ENCODE measurements at places on chromosomes 12 and 14.

GRCh38 chr12:3117144-3117581 is 40.0 kb downstream of the TSPAN9 start:
- DNase-seq: no peak

GRCh38 chr12:132282950-132283771 is 46.2 kb downstream of the GALNT9 start:
- no peak for DNase-seq

DNA sequence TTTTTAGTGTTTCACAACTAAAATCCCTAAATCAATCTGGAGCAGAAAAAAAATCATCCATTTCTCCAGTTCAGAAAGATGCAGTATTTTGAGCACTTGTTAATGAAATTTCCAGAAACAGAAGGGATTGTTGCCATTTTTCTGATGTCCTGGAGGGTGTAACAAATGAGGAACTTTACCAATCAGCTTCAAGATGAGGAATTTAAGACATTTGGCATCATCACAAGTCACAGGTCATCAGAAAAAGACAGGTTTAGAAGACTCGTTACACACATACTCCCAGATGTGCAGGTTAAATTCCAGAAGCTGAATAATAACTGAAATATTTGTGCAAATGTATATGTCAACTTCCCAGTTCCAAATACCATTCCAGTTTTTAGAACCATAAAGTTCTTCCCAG is 482 bp upstream of the PSMC1 start:
- DNase-seq: no peak

GRCh38 chr14:64779472-64779871 is 75.2 kb downstream of the PLEKHG3 start:
- no peak for DNase-seq

DNA sequence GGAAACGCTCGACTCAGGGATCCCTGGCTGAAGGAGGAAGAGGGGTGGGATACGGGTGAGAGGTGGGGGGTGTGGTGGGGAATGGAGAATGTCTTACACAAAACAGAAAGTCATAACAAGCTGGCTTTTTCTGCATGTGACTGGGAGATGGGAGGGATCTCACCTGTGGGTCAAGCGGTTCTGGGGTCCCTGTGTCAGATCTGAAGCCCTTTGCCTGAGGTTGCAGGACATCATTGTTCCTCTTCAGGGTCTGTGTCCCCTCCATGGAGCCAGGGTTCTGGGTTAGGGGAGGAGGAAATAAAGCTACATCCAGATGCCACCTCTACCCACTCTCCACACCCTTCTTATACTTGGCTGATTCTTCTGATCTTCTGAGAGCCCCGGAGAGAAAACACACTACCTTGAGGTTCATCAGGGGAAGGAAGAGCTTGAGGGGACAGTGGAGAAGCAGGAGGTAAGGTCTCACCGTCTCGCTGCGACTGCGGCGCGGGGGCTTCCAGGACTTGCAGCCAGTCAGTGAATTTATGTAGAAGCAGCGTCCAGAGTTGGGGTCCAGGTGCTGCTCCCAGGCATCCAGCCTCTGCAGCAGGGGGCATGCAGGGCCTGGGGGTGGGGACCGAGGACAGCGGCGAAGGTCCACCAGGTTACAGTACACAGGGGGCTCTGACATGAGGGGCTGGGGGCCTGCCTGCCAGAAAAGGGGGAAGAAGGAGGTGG is 2.5 kb downstream of the ARHGAP9 start:
- no peak for DNase-seq

- DNase-seq: no peak
Observed at GRCh38 chr14:44988694-44989093, 26.7 kb downstream of the TOGARAM1 start.

DNA sequence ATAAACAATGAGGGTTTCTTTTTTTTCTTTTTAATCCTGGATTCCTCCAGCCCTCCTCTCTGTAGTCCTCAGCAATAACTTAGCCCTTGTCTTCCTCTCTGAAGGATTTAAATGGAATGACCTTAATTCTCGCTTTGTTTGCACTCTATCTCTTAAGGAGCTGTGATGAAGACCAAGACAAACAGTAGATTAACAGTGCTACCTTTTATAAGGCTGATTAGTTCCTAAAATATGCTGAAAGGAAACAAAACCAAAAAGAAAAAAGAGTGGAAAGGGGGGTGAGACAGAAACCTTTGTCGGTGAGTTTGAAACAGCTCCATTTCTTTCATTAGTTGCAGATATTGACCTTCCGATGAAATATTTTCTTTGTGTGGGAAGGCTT is 38.7 kb upstream of the PTCSC3 start:
- DNase-seq: no peak

- DNase-seq: no peak
Observed at GRCh38 chr12:88448337-88448915, 131.8 kb downstream of the KITLG start.

DNA sequence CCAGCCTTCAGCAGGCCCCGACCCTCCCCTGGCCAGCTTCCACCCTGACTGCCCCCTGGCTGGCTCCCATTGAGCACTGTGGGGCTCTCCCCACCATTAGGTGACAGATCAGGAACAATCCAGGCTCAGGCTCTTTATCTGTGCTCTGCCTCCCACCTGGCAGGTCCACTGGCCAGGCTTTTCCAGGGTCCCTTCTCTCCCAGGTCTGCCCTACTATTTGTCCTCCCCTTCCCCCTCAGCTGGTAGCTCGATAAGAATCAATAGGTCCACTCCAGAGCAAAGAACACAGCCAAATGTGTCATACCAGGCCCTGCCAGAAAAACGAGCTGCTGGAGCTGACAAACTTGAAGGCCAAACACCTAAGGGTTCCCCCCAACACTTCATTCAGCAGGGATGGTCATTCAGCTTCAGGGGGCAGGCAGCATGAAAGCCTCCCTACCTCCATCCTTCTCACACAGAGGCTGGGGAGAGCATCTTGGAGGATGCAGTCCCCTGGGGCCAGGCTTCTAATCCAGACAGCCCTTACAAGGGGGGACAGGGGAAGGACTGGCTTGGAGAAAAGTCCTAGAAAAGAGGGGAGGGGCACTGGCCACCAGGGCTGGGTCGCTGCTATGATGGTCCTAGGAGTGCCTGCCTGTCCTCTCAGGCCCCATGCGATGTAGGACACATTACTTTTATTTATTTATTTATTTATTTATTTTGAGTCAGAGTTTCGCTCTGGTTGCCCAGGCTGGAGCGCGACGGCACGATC is 1.9 kb upstream of the KRT18 start:
- no peak for DNase-seq

- DNase-seq: no peak
Observed at GRCh38 chr12:105769486-105769885, 369.3 kb downstream of the NUAK1 start.

DNA sequence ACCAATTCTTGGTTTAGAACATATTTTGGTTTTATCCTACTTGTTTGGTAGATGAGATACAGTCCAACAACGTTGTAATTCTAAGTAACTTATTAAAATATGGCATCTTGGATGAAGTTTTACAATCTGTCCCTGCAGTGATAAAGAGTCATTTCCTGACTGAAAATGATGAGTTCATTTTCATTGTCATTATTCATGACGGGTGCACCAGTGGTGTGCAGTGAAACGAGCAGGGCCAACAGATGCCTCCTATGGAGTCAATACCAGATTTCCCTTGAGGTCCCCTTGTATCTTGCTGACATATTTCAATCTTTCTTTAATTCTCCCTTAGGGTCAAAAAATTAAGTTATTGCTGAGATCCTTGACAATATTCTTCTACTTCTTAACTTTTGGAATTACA is 438.5 kb downstream of the LRIG3 start:
- DNase-seq: no peak

GRCh38 chr12:121376754-121377697 is 22.9 kb upstream of the RNF34 start:
- no peak for DNase-seq

GRCh38 chr12:23880988-23881387 is 68.5 kb downstream of the SOX5 start:
- no peak for DNase-seq

GRCh38 chr12:121810833-121811433 is 7.1 kb downstream of the SETD1B start:
- no peak for DNase-seq

- DNase-seq: no peak
Observed at GRCh38 chr14:81172881-81173280, 47.9 kb downstream of the GTF2A1 start.

GRCh38 chr14:29853272-29853671 is 74.4 kb downstream of the PRKD1 start:
- DNase-seq: no peak

GRCh38 chr14:52303236-52303635 is 10.9 kb upstream of the PTGER2 start:
- DNase-seq: no peak

- no peak for DNase-seq
Observed at GRCh38 chr12:25929142-25929541, 29.3 kb upstream of the RASSF8 start.

DNA sequence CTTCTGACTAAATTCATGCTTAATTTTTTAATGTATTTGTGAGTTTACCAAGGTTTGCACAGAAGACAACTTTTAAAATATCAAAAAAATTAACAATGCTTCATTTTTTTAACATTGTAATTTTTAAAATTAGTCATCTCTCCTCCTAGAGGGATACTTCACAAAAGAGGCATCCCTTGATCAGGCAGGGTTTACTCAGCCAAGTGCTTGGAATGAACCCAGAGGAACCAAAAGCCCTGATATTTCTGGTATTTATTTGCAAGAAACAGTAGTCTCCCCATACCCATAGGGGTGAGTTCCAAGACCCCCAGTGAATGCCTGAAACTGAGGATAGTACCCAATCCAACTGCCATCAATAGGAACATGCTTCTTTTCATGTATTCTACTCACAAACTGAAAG is 52.5 kb downstream of the GARIN6 start:
- no peak for DNase-seq

DNA sequence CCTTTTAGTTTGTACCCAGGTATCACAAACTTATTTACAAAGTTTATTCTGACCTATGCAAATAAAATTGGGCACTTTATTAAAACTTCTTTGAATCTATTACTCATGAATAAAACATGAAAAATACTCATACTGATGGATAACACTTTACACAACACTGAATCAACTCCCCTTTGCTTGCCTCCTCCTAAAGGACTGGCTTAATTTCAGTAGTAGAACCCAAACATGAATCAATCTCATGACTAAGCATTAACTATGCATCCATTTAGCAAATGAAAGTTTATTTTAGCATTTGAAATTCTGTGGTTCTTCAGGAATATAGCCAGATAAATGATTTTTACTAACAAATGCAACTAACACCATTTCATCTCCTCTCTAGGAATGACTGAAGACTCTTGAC is 32.4 kb downstream of the DENND5B start:
- no peak for DNase-seq

DNA sequence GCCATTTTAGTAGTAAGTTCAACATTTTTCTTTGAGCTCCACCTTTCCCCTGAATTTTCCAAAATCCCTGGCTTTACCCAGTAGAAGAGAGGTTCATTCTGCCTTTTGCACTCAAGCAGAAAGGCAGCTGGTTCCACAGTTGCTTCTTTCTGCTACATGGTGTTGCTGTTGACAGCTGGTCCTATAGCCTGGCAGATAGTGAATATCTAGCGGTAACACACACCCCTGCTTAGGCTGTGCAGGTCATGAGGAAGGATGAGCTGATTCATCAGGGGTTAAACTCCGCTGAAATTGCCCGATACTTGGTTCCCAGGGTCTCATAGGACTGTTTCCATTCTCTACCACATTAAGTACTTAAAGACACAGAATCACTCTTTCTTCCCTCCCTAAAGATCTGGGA is 62.4 kb downstream of the PUS7L start:
- no peak for DNase-seq

GRCh38 chr12:49705479-49706134 is 1.6 kb downstream of the FMNL3 start:
- no peak for DNase-seq

DNA sequence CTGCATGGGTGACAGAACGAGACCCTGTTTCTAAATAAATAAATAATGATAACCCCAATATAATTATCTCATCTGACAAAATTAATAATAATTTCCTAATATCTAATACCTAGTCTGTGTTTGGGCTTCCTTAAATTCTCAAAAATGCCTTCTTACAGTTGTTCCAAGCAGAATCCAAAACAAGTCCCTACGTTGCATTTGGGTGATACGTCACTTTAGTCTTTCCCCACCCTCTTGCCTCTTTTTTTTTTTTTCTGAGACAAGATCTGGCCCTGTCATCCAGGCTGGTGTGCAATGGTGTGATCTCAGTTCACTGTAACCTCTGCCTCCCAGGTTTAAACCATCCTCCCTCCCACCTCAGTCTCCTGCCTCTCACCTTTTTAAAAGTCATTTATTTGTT is 26.7 kb downstream of the VEZT start:
- no peak for DNase-seq

DNA sequence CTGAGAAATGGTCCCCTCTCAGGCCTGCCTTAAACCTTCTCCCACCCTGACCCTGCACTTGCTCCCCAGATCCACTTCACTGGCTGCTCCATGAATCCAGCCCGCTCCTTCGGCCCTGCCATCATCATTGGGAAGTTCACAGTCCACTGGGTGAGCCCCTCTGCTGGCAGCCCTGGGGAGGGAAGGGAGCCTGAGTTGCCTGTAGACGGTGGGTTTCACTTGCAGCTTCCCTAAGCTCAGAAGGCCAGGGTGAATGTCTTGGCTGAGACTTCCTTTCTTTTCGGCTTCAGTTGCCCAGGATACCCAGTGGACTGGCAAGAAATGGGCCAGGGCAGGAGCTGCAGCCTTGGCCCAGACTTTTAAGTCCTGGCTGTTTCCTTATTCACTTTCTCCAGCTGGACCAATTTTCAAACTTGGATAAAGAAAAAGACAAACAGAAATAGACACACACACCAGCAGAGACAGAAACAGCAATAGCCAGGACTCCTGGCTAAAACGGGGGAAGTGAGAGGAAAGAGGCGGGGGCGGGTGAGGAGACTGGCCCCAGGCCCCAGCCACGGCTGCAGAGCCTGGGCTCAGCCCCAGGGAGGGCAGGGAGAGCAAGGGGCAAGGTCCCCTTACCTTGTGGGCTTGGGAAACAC is 2.0 kb downstream of the AQP6 start:
- DNase-seq: no peak

DNA sequence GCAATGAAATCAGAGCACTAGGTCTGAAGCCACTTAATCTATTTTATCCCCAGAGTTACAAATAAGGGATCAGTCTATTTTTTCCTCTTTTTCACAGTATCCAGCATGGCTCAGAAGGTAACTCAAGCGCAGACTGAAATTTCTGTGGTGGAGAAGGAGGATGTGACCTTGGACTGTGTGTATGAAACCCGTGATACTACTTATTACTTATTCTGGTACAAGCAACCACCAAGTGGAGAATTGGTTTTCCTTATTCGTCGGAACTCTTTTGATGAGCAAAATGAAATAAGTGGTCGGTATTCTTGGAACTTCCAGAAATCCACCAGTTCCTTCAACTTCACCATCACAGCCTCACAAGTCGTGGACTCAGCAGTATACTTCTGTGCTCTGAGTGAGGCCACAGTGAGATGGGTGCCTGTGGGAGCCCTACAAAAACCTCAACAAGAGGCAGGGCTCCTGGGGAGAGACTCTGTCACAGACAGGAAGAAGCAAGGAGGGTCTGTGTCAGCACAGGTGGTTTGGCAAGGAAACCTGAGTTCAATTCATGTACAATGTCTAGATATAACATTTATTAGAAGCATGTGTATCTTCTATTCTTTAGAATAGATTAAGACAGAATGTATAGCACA is 334.3 kb upstream of the OR4E1 start:
- no peak for DNase-seq
